ENCODE measurements at places on chromosomes 6 and 20.

DNA sequence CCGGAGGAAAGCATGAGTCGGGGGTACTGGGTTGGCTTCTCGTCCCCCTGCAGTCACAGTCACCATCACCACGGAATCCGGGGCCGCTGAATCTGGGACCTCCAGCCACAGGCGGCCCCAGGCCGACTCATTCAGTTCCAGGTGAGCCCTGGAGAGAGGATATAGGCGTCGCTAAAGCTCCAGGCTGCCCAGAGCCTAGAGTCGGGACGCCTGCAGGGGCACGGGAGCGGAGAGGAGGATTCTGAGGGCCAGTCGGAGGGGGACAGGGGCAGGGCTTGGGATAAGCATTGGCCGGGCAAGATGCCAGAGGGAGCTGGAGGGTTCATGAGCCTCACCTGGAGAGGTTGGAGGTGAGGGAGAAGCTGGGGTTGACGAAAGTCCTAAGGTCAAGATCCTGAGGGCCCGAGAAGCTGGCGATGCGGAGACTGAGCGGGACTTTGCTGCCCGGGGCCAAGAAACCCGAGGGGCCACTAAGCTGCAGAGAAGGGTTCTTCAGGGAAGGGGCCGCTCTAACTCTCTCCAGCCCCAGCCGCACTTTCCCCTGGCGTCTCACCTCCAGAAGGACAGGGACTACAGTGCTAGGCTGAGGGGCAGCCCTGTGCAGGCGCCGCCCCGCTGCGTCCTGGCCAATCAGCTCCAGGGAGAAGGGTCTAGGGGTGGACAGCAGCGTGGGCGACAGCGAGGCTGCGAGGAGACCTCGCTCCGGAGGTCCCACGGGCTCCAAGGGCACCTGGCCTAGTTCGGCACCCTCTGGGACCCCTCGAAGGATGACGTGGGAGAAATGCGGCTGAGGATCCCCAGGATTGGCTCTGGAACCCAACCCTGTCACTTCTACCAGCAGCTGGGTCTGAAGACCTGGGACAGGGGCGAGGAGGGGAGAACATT lies 3.7 kb downstream of the SAPCD1 start:
- no peak for DNase-seq

DNA sequence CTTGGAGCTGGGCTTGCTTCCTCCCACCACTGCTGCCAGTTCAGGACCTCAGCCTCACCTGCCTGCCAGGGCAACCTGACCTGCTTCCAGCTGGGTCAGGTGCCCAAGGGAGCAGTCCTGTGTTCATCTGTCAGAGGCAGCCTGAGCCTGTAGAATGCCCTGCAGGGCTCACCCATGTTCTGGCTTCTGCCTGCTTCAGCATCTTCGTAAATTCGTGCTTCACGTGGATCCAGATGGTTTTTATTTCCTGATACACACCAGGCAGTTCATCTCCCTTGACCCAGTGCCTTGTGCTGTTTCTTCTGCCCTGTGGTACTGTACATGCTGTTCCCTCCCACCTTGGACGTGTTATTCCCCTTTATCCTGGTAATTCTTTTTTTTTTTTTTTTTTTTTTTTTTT lies 50.2 kb downstream of the ARID1B start:
- DNase-seq: no peak

- DNase-seq: no peak
Observed at GRCh38 chr20:46774236-46774635, 64.8 kb downstream of the SLC2A10 start.

- no peak for DNase-seq
Observed at GRCh38 chr6:112018619-112019416, 35.1 kb upstream of the CCN6 start.

GRCh38 chr6:67450641-67451040 lies 1184.4 kb upstream of the ADGRB3 start:
- no peak for DNase-seq

DNA sequence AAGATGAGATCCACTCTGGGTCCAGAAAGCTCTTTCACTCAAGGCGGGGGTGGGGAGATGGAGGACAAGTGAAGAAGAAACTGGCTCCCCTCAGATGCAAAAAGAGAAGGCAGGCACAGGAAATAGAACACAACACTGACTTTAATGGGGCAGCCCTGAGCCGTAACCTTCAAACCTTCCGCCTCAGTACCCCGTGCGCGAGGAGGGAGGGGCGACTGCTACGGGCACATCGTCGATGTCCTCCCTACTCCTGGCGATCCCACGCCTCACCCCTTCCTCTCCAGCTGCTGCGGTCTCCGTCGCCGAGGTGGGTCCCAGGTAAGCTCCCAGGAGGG lies 3.9 kb downstream of the SPEF1 start:
- no peak for DNase-seq

DNA sequence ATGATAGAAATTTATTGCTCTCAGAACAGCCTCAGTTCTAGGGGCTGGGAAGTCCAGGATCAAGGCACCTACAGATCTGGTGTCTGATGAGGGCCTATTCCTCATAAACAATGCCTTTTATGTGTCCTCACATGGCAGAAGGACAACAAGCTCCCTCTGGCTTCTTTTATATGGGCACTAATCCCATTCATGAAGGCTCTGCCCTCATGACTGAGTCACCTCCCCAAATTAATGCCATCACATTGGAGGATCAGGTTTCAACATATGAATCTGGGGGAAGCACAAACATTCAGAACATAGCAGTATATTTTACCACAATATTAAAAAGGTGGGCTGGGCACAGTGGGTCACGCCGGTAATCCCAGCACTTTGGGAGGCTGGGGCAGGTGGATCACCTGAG lies 58.5 kb upstream of the CCN6 start:
- no peak for DNase-seq

- no peak for DNase-seq
Observed at GRCh38 chr6:22101163-22101562, 195.7 kb downstream of the PRL start.

- no peak for DNase-seq
Observed at GRCh38 chr20:7520361-7520760, 419.9 kb downstream of the HAO1 start.

DNA sequence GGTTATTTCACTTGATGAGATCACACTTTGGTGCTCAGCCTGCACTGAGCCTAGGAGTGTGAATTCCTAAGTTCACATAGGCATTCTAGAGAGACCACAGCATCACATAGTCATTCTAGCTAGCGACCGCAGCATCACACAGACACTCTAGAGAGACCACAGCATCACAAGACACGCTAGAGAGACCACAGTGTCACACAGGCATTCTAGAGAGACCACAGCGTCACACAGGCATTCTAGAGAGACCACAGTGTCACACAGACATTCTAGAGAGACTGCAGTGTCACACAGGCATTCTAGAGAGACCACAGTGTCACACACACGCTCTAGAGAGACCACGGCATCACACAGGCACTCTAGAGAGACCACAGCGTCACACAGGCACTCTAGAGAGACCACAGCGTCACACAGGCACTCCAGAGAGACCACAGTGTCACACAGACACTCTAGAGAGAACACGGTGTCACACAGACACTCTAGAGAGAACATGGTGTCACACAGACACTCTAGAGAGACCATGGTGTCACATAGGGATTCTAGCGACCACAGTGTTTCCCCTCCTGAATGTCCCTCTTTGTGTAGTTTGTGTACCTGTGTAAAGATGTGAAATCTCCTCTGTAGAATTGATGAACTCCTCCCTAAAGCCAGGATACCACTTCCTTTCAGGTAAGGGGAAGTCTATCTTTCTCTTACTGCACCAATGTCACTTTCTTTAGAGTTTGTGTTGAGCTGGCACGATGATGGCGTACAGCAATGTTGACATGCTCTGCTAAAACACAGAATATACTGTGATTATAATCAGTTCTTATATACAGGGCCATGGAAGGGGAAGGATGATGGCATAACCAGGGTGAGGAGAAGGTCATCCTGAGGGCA lies 169.4 kb downstream of the ZDHHC14 start:
- peak; percentile 17 for DNase-seq

DNA sequence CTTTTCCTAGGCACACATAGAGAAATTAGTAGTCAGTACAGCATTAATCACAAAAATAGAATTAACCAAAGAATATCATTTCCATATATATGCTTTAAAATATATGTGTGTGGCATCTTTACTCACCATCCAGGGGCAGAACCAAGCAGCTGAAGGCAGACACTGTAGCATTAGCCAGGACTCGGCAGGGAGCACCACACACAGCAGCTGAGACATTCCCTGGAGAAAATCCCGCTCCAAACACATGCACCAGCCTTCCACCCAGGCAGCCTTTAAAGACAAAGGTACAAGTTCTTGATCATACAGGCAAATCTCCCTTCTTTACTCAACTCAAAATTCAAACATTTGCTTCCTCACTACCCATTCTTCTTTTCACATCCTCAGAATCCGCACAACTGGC lies 64.7 kb downstream of the PKHD1 start:
- no peak for DNase-seq

DNA sequence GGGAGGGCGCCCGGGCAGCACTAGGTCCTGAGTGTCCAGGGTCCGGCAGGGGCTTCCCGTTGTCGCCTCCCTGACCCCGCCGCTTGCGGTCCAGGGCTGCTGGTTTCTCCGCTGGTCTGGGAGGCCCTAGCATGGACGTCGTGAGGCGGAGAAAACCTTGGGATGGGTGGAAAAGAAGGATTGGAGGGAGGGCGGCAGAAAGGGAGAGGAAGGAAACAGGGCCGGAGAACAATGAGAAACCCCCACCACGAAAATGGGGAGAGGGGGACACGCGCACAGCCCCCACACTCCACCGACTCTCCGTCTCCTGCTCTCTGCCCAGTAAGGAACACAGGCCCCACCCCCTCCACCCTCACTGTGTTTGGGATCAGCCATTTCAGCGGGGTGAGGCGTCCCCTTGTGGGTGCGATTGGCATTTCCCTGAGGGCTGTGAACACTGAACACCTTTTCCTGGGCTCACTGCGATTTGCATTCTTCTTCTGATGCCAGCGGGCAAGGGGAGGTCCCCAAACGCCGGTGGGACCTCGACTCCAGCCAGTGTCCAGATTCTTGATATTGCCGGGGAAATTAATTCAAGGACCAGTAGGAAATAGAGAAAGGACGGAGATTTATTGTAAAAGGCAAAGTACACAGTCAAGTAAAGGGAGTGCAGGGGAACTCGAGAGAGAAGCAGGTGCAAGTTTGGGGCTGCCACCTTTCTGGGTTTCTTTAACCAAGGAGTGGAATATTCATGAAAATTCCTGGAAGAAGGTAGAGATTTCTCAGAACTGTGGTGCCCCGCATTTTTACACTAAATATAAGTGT lies 3.3 kb upstream of the RAET1G start:
- DNase-seq: peak; percentile 32

- DNase-seq: no peak
Observed at GRCh38 chr6:97969065-97969464, 686.0 kb upstream of the MMS22L start.

GRCh38 chr6:17031961-17032360 lies 69.9 kb upstream of the STMND1 start:
- no peak for DNase-seq

DNA sequence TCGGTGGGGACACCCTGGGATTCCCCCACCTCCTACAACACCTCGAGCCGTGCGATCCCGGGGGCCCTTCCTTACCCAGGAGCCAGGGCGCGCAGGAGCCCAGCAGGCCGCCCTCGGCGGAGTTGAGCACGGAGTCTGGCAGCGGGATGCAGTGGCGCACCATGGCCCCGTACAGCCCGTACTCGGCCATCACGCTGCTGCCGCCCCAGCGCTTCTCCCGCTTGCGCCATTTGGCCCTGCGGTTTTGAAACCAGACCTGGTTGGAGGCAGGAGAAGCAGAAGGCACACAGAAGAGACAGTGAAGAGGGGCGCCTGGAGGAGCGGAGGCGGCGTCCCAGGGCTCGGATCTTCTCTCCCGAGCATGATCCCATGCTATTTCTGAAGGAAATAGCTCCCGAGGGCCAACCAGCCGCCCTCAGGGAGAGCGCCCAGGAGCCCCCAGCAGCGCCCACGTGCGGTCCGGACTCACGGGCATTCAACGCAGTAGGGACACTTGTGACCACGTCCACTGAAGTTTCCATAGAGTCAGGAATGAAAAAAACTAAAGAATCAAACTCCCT lies 4.3 kb downstream of the VSX1 start:
- DNase-seq: no peak

GRCh38 chr6:20455251-20455940 lies 53.7 kb downstream of the E2F3 start:
- no peak for DNase-seq

DNA sequence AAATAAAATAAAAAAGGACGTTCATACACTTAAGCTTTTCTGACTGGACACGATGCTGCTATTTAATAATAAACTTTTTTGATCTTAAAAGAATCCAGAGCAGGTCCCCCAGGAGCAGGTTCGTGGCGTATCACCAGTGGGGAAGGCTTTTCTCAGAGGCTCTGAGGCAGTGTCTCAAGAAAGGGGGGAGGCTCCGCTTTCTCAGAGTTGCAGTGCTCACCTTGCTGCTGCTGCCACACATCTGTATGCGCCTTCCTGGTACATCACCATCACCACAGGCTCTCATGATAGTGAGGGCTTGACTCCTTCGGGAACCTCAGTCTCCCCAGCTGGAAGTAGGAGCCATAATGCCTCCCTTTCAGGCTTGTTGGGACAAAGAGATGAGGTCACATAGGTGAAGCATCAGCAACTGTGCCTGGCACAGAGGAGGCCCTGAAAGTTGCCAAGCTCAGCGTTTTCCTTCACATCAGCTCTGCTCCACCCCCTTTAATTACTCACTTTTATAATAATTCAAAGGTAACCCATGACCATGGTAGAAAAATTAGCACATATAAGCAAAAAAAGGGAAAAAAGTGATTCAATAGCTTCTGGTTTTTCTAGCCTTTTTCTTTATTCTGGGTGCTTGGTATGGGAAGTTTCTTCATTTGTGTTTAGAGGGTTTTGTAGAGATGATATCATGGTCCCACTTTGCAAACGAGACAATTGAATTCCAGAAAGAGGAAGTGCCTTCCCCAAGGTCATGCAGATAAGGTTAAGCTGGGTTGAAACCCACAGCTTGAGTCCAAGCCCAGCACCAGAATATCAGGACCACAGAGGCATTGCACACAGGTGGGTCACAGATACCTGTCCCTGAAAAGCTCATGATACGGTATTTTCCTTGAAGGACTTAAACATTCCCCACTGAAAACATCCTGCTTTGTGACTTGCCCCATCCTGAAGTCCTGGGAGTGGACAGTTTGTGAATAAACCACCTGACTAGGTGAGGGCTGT lies 24.5 kb downstream of the SRSF3 start:
- no peak for DNase-seq

DNA sequence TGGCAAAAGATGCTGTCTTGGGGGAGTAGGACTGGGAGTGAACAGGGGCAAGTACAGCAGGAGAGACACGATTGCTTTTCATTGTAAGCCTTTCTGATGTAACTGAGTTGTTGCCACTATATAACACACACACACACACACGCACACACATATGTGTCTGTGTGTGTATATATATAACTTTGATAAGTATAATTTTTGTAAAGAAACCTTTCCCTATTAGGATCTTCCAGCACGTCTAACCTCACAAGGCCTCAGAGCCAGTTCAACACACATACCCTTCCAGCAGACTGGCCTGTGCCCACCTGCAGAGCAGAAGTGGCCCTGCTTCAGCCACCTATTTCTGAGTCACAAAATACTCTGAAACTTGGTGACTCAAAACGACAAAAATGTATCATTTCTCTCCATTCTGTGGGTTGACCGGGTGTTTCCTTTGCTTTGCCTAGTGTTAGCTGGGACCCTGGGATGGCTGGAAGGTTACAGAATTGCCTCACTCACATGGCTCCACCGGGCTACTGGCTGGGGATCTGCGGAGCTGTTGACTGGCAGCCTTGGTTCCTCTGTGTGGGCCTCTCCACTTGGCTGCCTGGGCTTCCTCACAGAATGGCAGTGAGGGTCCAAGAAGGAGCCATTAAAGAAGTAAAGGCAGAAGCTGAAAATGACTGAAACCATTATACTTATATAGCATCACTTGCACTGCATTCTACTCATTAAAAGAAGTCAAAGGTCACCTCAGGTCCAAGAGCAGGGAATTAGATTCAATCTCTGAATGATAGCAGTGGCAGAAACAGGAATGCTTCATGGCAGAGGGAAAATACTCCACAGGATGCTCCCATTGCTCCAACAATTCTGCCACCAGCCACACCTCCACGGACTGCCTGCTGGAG lies 126.4 kb downstream of the BANF2 start:
- DNase-seq: peak; percentile 34

Measured in RCC 7860 (cell line).